Stimulated activated CD4-positive, alpha-beta T cell treated with anti-CD3 and anti-CD28 coated beads, TNF-alpha, amount 100 ng/mL, for 1 hour (primary cell): ENCODE measurements at places on chromosomes 1 and 21.

GRCh38 chr1:155499953-155500639 lies 62.5 kb downstream of the ASH1L start:
- DNase-seq, result no peak

DNA sequence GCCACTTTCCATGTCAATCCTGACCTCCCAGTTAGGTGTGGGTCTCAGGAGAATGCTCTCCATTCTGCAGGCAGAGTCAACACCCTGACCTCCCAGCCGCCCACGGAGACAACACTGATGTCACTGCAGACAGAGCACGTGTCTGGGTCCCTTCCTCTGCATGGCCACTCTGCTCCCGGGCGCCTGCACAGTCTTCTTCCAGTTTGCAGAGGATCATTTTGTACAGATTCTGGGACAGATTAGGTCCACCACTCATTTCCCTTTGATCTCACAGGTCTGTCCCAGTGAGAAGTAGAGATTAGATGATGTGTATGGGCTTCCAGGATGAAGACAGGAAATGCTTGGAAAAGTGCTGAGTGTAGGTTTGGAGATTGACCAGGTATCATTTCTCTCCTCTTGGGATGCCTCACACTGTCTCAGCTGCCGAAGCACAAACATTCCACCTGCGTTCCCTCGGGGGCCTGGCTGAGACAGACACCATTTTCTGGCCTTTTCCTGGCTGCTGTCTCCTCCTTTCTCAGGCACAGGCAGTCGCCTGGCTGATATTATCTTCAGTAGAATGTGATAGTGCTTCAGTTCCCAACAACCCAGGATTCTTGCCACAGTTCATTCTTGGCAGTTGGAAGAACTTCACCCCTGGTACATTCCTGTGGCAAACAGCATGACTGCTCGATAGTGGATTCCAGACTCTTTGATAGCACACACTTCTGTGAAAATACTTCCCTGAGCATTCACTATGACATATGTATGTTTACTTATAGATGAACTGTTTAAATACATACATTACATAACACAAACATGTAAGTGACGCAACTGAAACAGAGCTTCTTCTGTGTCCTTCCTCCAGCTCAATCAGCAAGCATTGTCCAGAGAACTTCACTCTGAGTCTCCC lies 7.9 kb downstream of the MYBPHL start:
- no peak for DNase-seq

DNA sequence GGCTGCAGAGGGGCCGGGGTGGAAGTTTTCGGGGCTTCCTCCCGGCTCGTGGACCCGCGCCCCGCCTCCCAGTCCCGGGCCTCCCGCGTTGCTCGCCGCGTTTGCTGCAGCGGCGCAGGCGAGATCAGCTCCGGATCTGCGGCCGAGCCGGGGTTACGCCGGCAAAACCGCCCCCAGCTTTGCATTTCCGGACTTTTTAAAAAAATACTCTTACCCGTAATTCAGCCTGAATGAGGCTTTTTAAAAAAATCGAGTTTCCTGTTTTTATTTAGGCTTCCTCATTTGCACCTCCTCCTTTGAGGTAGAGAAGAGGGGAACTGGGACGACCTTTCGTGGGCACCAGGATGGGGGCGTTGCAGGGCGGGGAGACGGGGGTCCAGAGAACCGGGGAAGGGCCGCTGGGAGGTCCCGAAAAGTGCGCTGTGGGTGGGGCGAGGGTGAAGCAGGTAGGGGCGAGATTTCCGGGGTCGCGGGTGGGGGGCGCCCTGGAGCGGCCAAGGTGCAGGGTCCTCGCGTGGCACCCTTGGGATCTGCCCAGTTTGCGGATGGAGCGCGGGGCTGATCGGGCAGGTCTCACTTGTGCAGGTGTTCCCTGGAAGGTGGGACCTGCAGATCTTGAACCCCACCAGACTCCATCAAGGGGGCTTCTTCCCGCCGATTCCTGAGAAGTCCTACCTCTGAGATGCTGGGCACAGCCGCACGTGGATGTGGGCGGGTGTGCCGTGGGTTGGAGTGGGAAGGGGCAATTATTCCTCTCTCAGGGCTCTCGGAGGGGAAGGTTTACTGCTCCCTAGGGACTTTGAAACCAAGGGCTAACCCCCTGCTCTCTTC lies 1.1 kb downstream of the PIK3CD start:
- DNase-seq, result peak; percentile 48

DNA sequence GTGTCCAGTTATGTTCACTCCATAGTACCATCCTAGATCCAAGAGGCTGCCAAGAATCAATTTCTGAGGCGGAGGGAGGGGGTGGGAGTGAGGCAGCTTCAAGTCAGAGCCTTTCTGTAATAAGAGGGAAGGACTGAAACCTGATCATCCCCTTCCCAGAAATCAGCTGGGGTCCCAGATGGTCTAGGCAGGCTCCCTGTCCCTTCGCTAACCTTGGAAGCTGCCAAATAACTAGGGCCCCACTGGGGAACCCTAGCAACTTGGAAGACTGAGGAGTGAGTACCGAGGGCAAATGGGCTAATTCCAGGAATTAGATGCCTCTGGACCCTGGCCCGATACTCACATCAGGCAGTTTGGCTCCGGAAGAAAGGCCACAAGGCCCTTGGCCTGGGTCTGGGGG lies 113.3 kb downstream of the NAV1 start:
- DNase-seq, result no peak

GRCh38 chr21:24197132-24197643 lies 1410.1 kb downstream of the MRPL39 start:
- no peak for DNase-seq

GRCh38 chr1:10539411-10540043 lies 64.8 kb downstream of the PEX14 start:
- no peak for DNase-seq

GRCh38 chr1:39452081-39452480 lies 39.4 kb upstream of the BMP8A start:
- DNase-seq, result no peak

DNA sequence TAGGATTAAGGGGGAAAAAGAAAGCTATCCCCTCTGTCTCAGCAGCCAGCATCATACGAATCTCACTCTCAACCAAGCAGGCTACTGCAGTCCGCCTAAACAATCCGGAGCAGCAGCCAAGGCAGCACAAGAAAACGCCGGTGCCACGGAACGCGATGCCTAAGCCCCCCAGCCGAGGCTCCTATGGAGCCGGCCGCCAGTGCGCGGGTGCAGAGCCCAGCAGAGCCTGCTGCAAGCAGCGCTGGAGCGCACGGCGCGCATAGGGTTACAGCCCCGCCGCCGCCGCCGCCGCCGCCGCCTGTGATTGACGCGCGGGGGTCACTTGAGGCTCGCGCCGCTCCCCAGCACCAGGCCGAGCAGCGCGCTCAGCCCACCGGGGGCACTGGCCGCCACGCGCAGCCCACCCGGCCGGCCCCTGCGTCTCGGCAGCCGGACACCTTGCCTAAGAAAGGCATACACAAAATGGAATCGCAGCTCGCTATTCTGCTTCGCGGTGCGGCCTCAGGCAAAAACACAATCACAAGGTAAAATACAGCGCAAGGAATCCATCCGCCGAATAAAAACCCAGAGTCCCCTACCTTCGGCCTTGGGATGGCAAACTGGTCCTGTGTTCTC lies 780 bp downstream of the HIVEP3 start:
- DNase-seq, result peak; percentile 24

DNA sequence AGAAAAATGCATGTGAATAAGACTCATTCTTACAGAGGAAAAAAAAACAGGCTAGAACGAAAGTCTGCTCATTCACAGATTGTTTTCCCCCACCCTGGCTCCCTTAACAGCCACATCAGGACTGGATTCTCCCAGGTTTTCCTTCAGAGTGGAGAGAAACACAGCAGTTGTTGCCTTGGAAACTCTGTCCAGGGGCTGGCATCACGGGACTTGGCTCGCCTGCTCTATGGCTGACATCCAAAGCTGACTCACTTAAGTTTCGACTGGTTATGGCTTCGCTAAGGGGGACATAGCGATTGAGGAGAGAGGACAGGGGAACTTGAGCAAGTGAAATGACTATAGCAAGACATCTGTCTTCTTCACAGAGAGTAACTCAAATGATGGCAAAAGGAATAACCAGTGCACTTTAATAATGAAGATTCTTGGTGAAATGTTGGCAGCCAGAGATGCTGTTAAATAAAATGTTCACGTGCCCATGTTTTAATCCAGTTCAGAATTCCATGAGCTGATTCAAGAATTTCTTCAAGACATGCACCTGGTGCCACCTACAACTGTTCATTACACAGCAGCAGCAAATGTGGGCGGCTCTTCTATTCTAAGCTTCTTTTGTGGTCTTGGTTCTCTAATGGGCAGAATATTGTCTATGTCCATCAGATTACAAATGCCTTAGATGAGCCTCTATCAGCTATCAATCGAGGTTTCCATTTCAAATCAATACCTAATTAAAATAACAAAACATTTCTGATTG lies 21.8 kb downstream of the MIS18A start:
- no peak for DNase-seq

- no peak for DNase-seq
These were observed 31.5 kb downstream of the BMP8A start for GRCh38 chr1:39522661-39523567.

GRCh38 chr1:182129398-182129797 lies 67.9 kb upstream of the ZNF648 start:
- DNase-seq, result no peak

GRCh38 chr1:11417162-11417561 lies 61.8 kb upstream of the DISP3 start:
- DNase-seq, result no peak

GRCh38 chr1:6545276-6546112 lies 8.8 kb downstream of the NOL9 start:
- DNase-seq, result no peak

GRCh38 chr1:48196237-48196636 lies 26.3 kb upstream of the SLC5A9 start:
- DNase-seq, result no peak

DNA sequence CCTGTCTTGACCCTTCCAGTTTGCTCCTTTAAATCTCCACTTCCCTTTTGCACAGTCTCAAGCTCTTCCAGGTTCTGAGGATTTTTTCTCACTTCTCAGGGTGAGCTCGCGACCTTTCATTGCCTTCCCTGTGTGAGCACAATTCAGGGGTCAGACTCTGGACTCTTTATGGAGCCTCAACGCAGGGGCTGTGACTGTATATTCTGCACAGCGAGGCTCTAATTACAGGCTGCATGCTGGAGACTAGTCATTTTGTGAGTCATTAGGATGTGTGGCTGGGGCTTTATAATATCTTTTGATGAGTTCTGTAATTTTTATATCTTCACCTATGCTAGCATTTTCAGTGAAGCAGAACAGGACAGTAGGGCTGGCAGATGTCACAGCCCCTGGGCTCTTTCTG lies 270.7 kb downstream of the KAZN start:
- no peak for DNase-seq

- no peak for DNase-seq
These were observed 91.2 kb upstream of the KCNJ15 start for GRCh38 chr21:38165466-38166172.

- DNase-seq, result no peak
These were observed 11.3 kb downstream of the OR14A16 start for GRCh38 chr1:247812637-247813036.
